Astrocyte (in vitro differentiated cells and primary cell): ENCODE measurements at places on chromosomes 1 and 21. TPM values are rescaled to one million over a fixed set of nuclear protein-coding genes. Genes with fewer than 3 reads are reported as not detected.

CBS gene
- 169 and 195 TPM in 2 replicates for total RNA-seq

KIF2C gene
- total RNA-seq = 1.9 and 3.2 TPM in 2 replicates

DNA sequence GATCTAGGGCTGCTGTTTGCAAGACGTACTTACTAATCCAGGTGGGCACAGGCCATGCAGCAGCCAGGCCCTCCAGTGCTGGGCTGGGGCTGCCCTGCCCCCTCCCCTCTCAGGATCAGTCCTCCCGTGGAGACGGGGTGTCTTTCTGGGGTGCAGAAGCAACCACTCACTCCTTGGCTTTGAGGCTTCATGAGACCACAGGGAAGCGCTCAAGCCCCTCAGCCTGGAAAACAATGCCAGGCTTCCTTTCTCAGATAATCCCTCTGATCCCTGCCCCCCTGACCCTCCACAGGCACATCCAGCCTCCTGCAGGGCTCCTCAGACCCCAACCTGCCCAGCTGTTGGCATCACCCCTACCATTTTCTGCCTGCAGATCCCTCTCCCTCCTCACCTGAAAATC is 13.9 kb upstream of the C2CD2 start:
- DNase-seq = no peak

C1QA gene
- total RNA-seq = not detected in 2 replicates

BEST4 gene
- 0.26 TPM in 1 of 2 replicates, not detected in the other for total RNA-seq

DNA sequence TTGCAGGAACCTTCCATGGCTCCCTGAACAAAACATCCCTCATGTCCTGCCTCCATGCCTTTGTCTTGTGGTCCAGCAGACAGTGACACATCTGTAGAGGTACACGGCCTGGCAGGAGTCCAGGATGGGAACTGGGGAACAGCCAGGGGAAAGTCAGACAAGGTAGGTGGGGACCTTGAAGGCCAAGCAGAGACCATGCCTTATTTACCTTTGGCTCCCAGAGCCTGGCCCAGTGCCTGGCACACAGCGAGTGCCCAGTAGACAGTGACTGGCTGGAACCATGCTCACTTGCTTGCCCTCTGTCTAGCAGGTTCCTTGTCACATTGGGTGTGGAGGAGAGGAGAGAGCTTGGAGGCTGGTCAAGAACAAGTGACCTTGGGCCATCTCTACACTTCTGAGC is 81.0 kb downstream of the BCAR3 start:
- DNase-seq = no peak
